ENCODE measurements at places on chromosomes 1 and 21.

DNA sequence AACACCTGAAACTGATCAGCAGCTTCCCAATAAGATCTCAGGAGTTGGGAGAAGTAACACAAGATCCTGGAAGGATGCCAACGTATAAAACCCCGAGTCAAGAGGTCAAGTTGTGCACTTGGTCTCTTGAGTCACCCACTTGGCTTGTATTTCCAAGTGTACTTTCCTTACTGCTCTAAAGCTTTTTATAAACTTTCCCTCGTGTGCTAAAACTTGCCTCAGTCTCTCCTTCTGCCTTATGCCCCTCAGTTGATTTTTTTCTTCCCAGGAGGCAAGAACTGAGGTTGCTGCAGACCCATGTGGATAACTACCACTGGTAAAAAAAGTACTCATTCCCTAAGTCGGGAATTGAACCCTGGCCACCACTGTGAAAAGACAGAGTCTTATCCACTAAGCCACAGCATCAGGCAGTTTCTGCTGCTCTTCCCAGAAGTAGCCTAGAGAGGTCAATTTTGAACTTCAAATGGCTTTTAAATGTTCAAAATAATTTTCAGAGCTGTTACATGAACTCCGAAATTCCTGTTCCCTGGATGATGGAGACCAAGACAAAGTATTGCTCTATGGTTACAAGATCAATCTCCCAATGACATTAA lies 28.9 kb downstream of the ITLN2 start:
- H3K36me3 ChIP-seq = no peaks in the 10 kb centered on the region
- H3K27me3 ChIP-seq = no peaks in the 10 kb centered on the region
- H3K4me1 ChIP-seq = no peaks in the 10 kb centered on the region
- no peak overlapping the region for H3K4me3 ChIP-seq
- no peak for DNase-seq
- no peak overlapping the region for H3K27ac ChIP-seq

- no peaks in the 10 kb centered on the region for H3K36me3 ChIP-seq
- no peaks in the 10 kb centered on the region for H3K4me1 ChIP-seq
Observed at GRCh38 chr1:184075055-184076029, 23.8 kb downstream of the TSEN15 start.

GRCh38 chr1:19437891-19438294 lies 47.4 kb downstream of the CAPZB start:
- no peak overlapping the region for H3K27ac ChIP-seq
- H3K4me1 ChIP-seq = peaks cover 4% of the 10 kb centered on the region
- DNase-seq = no peak
- no peaks in the 10 kb centered on the region for H3K36me3 ChIP-seq
- H3K4me3 ChIP-seq = no peak overlapping the region

GRCh38 chr1:110626889-110627288 lies 20.7 kb upstream of the KCNA2 start:
- H3K36me3 ChIP-seq = no peaks in the 10 kb centered on the region
- H3K27me3 ChIP-seq = no peaks in the 10 kb centered on the region
- no peak overlapping the region for H3K27ac ChIP-seq
- no peaks in the 10 kb centered on the region for H3K4me1 ChIP-seq
- DNase-seq = no peak
- no peak overlapping the region for H3K4me3 ChIP-seq

GRCh38 chr21:14763695-14764064 lies 217.6 kb upstream of the SAMSN1 start:
- H3K36me3 ChIP-seq = no peaks in the 10 kb centered on the region
- no peaks in the 10 kb centered on the region for H3K4me1 ChIP-seq
- no peak for DNase-seq
- no peaks in the 10 kb centered on the region for H3K27me3 ChIP-seq

DNA sequence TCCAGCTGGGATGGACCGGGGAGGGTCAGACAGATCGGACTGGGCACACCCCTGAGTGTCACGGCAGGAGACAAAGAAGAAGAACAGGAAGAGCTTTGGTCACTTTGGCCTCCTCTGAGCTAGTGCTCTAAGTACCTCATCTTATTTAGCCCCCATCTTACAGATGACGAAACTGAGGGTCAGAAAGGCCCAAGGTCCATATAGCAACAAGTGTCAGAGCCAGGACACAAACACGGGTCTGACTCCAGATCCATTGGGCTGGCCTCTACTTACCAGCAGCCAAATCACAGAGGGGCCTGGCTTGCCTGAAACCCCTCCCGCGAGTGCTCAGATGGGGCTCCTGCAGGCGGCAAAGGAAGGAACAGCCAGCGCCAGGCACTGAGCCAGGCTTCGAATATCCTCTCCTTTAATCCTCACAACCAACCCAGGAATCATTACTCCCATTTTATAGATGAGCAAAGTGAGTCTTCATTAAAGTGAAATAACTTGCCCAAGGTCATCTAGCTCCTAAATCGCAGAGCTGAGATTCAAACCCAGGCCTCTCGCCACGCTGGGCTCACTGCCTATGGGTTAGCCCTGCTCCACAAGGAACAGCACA lies 25.7 kb upstream of the SELENON start:
- no peak for DNase-seq
- H3K36me3 ChIP-seq = no peaks in the 10 kb centered on the region
- no peak overlapping the region for H3K27ac ChIP-seq
- no peaks in the 10 kb centered on the region for H3K27me3 ChIP-seq
- H3K4me3 ChIP-seq = no peak overlapping the region

DNA sequence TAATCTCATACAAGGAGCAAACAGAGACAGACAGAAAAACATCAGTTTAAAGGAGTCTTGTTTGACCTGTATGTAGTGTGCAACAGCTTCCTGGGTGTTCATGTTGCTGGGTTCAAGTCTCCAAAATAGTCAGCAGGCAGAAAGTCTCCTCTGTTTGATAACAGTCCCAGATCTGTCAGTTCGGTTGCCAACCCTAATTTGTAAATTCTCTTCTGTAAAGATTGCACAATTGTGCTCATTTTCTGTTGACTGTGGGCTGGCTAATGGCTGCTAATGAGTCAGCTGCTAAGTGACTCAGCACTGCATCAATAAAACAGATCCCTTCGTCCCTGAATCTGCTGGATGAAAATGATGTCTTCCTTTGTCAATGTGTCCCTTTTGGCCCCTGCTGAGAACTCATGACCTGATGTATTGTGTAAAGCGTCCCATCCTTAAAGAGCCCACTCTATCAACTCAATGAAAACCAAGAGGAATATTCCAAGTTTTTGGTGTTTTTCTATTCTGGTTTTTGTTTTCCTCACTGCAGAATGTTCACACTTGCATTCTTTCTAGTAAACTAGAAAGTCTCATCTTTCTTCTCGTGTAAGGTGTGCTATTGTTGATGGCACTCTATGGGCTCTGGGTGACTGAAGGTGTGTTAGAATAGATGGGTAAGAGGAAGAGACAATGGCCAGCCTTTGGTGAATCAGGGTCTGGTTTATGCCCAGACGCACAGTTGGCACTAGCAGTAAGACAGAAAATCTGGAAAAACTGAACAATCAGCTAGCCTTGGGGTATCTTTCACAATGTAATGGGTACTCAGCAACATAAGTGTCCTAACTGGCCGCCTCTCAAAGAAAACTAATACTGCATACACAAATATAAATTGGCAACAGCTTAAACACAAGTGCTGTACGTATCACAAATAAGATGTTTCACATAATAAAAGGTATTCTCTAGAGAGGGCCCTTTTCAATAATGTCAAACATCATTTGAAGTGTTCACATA lies 75.1 kb upstream of the SIPA1L2 start:
- DNase-seq = no peak
- H3K4me3 ChIP-seq = no peak overlapping the region
- H3K4me1 ChIP-seq = no peaks in the 10 kb centered on the region
- H3K36me3 ChIP-seq = no peaks in the 10 kb centered on the region
- H3K27me3 ChIP-seq = no peaks in the 10 kb centered on the region

- H3K27me3 ChIP-seq = no peaks in the 10 kb centered on the region
- peaks cover 32% of the 10 kb centered on the region for H3K36me3 ChIP-seq
- DNase-seq = no peak
- H3K4me1 ChIP-seq = no peaks in the 10 kb centered on the region
- no peak overlapping the region for H3K4me3 ChIP-seq
Observed at GRCh38 chr1:232996143-232996542, 45.7 kb downstream of the NTPCR start.
